ENCODE measurements at places on chromosomes 13 and 19. TPM values are rescaled to one million over a fixed set of nuclear protein-coding genes. Genes with fewer than 3 reads are reported as not detected.

GRCh38 chr13:48579165-48579918, 46.5 kb upstream of the RCBTB2 start:
- H3K4me1 ChIP-seq: peaks cover 9% of the 10 kb centered on the region
- no peak for DNase-seq
- no peak overlapping the region for H3K4me3 ChIP-seq

GRCh38 chr19:30309176-30309575, 63.0 kb upstream of the ZNF536 start:
- H3K36me3 ChIP-seq: no peaks in the 10 kb centered on the region
- H3K27me3 ChIP-seq: no peaks in the 10 kb centered on the region
- H3K4me3 ChIP-seq: no peak overlapping the region
- no peak overlapping the region for H3K27ac ChIP-seq

DNA sequence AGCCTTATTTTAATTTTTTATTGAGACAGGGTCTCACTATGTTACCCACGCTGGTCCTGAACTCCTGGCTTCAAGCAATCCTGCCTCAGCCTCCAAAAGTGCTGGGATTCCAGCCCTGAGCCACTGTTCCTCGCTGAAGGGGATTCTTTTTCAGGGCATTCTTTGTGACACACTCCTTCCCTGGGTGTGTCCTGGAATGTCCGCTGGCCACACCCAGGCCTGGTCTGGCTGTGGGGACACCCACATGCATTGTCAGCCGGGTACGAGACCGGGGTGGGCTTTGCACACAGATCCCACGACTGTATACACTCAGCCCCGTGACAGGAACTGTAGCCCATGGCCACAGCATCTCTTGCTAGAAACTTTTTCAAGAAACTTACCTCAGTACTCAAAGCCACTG, 34.4 kb upstream of the GATAD2A start:
- peaks cover 22% of the 10 kb centered on the region for H3K4me1 ChIP-seq
- H3K36me3 ChIP-seq: no peaks in the 10 kb centered on the region
- H3K27me3 ChIP-seq: no peaks in the 10 kb centered on the region
- no peak for DNase-seq
- no peak overlapping the region for H3K27ac ChIP-seq

The ITPKC gene
- 5.5 TPM for total RNA-seq
